ENCODE measurements at places on chromosomes 1 and 21. TPM values are rescaled to one million over a fixed set of nuclear protein-coding genes. Genes with fewer than 3 reads are reported as not detected.

The KRTAP11-1 gene
- total RNA-seq = not detected

The GPX7 gene
- total RNA-seq = 138 TPM

The FHAD1 gene
- 3.8 TPM for total RNA-seq

The RNU11 gene
- not detected for total RNA-seq

The FCGR3A gene
- total RNA-seq = 3.4 TPM

The DNAJB4 gene
- 197 TPM for total RNA-seq

The CCDC24 gene
- 3.2 TPM for total RNA-seq

The CLDN17 gene
- not detected for total RNA-seq

The TAL1 gene
- total RNA-seq = 3.6 TPM

The KIF2C gene
- 12.5 TPM for total RNA-seq

The PGLYRP3 gene
- 2.4 TPM for total RNA-seq

The CELA2B gene
- total RNA-seq = 0.41 TPM

The UBE2J2 gene
- 34.6 TPM for total RNA-seq

The HSD11B1 gene
- 1.1 TPM for total RNA-seq

The ARHGEF10L gene
- 39.9 TPM for total RNA-seq

The AK2 gene
- total RNA-seq = 109 TPM

The LYPD8 gene
- not detected for total RNA-seq

The LCE2A gene
- total RNA-seq = not detected

The NBPF14 gene
- total RNA-seq = 39.2 TPM

The KLHDC9 gene
- total RNA-seq = 3.3 TPM

The LRRC53 gene
- total RNA-seq = not detected

The CNKSR1 gene
- total RNA-seq = 13.0 TPM

The H3-3A gene
- 482 TPM for total RNA-seq

The SUSD4 gene
- total RNA-seq = 28.9 TPM

The RXRG gene
- total RNA-seq = 43.3 TPM

The YY1AP1 gene
- 168 TPM for total RNA-seq

The DNASE2B gene
- 2.1 TPM for total RNA-seq

The PIGR gene
- 4.2 TPM for total RNA-seq

The DENND2C gene
- total RNA-seq = 12.3 TPM

The RAB3B gene
- 0.51 TPM for total RNA-seq

The OR2L8 gene
- total RNA-seq = not detected

The C1QA gene
- total RNA-seq = 15.8 TPM

The DMBX1 gene
- total RNA-seq = not detected

The RNF223 gene
- 0.62 TPM for total RNA-seq

The ACTL8 gene
- not detected for total RNA-seq

The GUCA2B gene
- total RNA-seq = not detected

The LY9 gene
- total RNA-seq = 0.62 TPM

The LRRC38 gene
- total RNA-seq = 14.0 TPM

The ADSS2 gene
- total RNA-seq = 31.8 TPM

The CFHR1 gene
- not detected for total RNA-seq

The RPAP2 gene
- 19.0 TPM for total RNA-seq

The VANGL1 gene
- 8.4 TPM for total RNA-seq

The ERICH3 gene
- not detected for total RNA-seq

The C1orf87 gene
- 0.51 TPM for total RNA-seq

The ETV3 gene
- 28.8 TPM for total RNA-seq

The SPRR2D gene
- not detected for total RNA-seq

The FOXJ3 gene
- 42.3 TPM for total RNA-seq

The FCRLB gene
- 1.0 TPM for total RNA-seq

The GJA9 gene
- not detected for total RNA-seq

The CASQ1 gene
- total RNA-seq = 831 TPM

The CELA2A gene
- total RNA-seq = not detected

The TSTD1 gene
- total RNA-seq = 53.9 TPM

The SPATA45 gene
- total RNA-seq = not detected

The LIN28A gene
- not detected for total RNA-seq

The RCAN3 gene
- 7.6 TPM for total RNA-seq
